Heart left ventricle (tissue), 16 donors: ENCODE measurements at places on chromosomes 12 and 14. TPM values are rescaled to one million over a fixed set of nuclear protein-coding genes. Genes with fewer than 3 reads are reported as not detected.

GRCh38 chr12:129903092-129903945, 506 bp downstream of the TMEM132D start:
- no peak overlapping the region for H3K27ac ChIP-seq
- H3K4me1 ChIP-seq = peaks cover 13% of the 10 kb centered on the region
- no peaks in the 10 kb centered on the region for H3K36me3 ChIP-seq
- peaks cover 40% of the 10 kb centered on the region for H3K27me3 ChIP-seq

The OR4K17 gene
- not detected for polyA plus RNA-seq

GRCh38 chr12:111034083-111034885, 113.9 kb upstream of the MYL2 start:
- no peak within 1 kb of the TSS for H3K27ac ChIP-seq
- peaks cover 28% of the 10 kb centered on the region for H3K27me3 ChIP-seq
- H3K36me3 ChIP-seq = no peaks in the 10 kb centered on the region

- no peaks in the 10 kb centered on the region for H3K36me3 ChIP-seq
- H3K27me3 ChIP-seq = no peaks in the 10 kb centered on the region
- no peak overlapping the region for H3K27ac ChIP-seq
These were observed 309.1 kb downstream of the GXYLT1 start for GRCh38 chr12:41835556-41835955.

The LBHD2 gene
- polyA plus RNA-seq = 0.19 TPM

The PTPN21 gene
- polyA plus RNA-seq = 9.4 TPM

- no peaks in the 10 kb centered on the region for H3K4me1 ChIP-seq
- DNase-seq = no peak
- H3K4me3 ChIP-seq = no peak overlapping the region
- H3K27me3 ChIP-seq = no peaks in the 10 kb centered on the region
- no peak overlapping the region for H3K27ac ChIP-seq
- H3K36me3 ChIP-seq = no peaks in the 10 kb centered on the region
These were observed 626.1 kb upstream of the NOVA1 start for GRCh38 chr14:27223906-27224305.

The RAB15 gene
- 12.0 TPM for polyA plus RNA-seq

- no peak for DNase-seq
- H3K36me3 ChIP-seq = no peaks in the 10 kb centered on the region
- H3K27me3 ChIP-seq = no peaks in the 10 kb centered on the region
- no peak overlapping the region for H3K4me3 ChIP-seq
These were observed 35.7 kb downstream of the LRFN5 start for GRCh38 chr14:41642367-41642766.
